ENCODE measurements at places on chromosomes 3 and 15.

- no peak for DNase-seq
Measured at GRCh38 chr3:31882431-31882830, 98.6 kb downstream of the OSBPL10 start.

DNA sequence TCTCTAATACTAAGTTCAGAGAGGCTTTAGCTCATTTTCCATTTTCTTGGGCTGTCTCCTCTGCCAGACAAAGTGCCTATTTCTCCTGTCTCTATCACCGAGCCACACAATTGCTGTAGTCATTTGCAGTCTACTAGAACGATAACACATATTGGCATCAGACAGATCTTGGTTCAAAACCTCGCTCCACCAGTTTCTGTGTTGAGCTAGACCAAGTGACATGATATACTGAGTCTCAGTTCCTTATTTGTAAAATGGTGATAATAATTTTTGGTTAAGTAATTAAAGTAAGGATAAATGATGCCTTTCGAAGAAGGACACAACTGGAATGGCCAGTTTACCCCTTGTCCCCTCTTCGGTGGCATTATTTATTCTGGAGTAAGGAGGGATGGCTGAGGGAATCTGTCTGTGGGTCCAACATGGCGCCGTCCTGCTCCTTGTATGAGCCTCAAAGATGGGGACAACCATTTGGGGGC lies 398 bp upstream of the RAB7A start:
- no peak for DNase-seq

- no peak for DNase-seq
Measured at GRCh38 chr3:4987538-4988296, 8.5 kb downstream of the BHLHE40 start.

GRCh38 chr15:66655997-66656396 lies 46.0 kb upstream of the SMAD6 start:
- no peak for DNase-seq

DNA sequence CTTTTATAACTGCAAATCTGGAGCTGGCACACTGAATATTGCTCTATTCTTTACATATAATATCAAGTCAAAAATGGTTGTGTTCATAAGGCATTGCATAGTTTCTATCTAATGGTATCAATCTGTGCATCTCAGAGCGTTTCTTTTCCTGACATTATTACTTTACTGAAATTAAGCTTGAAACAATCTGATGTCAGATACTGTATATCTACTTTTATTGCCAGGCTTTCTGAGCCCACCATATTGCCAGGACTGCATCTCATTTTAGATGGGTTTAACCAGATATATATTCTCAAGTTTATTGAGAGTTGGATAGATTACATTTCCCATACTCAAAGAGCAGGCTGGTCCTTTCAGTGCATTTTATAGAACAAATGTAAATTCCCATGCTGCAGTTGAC lies 122.7 kb upstream of the MEIS2 start:
- DNase-seq = no peak

DNA sequence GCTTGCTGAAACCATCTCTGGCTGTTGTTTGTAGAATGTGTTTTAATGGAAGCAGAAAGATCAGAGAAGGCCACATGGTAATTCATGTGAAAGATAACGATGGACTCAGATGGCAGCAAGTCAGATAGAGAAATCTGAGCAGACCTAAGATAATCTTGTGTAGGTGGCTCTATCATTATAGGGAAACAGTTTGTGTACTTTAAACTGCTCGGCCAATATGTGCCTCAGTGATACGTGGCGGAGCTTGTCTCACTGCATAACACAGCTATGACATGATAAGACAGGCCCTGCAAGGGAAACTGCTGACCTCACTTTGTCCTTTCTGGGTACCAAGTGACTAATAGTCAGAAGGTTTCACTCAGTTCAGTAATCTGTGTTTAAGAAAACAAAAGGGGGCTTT lies 51.0 kb downstream of the MME start:
- DNase-seq = no peak

- DNase-seq = no peak
Measured at GRCh38 chr15:31444844-31445243, 118.2 kb downstream of the KLF13 start.

DNA sequence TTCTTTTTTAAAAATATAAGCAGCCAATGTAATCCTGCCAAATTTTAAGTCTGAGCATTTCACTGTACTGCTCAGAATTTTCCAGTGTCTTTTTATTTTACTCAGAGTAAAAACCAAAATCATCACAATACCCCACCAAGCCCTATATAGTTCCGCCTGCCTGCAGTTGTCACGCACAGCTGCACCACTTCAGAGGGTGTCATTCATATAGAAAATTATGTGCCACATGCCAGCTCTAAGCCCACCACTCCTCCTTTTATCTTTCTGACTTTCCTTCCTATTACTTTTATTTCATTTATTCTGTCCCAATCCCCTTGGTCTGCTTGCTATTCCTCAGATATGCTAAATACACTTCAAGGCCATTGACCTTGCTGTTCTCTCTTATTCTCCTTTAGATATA lies 233.1 kb upstream of the DPPA4 start:
- DNase-seq = no peak

DNA sequence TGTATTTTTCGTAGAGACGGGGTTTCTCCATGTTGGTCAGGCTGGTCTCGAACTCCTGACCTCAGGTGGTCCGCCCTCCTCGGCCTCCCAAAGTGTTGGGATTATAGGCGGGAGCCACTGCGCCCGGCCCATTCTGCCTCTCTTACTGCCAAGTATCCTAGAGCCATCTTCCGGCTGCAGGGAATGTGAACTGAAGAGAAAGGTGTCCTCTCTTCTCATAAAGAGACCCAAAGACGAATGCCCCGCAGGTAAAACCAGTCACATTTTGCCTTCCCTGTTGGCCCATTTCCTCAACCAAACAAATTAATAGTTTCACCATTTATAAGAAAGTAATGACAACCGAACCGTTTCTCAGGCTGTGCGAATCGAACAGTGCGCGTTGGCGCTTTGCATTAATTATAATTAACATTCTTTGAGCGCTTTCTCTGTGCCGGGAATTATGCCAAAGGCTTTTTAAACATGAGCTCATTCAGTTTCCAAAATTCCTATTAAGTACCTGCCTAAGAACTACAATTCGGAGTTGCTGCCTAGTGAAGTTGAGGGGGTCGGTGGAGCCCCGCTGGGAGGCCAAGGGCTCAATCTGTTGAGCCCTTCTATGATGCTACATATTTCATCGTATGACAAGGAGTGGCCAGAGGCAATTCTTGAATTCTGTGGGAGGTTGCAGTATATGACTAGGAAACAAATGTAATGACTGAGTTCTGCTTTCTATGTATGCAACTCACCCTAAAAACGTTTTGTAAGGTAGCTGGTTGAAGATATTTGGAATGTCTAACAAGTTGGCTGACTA lies 819 bp upstream of the RPL24 start:
- no peak for DNase-seq

DNA sequence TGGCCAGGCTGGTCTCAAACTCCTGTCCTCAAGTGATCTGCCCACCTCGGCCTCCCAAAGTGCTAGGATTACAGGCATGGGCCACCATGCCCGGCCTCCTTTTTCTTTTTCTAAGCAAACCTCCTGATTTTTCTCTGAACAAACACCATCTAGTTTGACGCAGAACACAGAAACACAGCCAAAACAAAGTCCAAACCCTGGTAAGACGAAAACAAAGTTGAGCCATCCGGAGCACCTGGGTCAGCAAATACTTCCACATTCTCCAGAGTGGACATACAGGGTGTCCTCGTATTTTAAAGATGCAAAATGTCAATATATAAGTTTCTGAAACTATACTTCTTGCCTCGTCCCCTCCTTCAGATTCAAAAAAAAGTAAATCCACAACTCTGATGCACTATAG lies 635.1 kb upstream of the ADAMTS9 start:
- no peak for DNase-seq

Data from stimulated activated CD4-positive, alpha-beta T cell treated with anti-CD3 and anti-CD28 coated beads, Interleukin-12 subunit alpha, Interleukin-12 subunit beta, amount 100 ng/mL, for 48 hours (primary cell).